NCI-H1092 (cell line): ENCODE measurements at places on chromosomes 2 and 18.

DNA sequence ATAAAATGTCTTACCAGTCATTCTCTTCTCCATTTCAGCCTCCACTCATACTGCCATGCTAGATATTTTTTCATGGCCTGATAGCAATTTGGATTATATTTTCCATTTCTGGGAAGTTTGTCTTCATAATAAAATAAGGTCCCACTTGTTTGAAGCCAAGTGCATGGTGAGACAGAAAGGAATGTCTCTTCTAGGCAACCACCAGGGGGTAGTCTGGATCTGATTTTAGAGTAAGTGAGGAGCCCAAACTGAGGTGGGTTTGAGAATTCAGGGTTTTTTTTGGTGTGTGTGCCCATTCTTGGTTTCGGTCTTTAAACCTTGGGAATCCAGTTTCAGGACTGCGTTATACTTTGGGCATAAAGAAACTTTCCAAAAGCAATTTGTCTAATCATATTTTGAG, 315.5 kb downstream of the RPRM start:
- peak; percentile 8 for DNase-seq

DNA sequence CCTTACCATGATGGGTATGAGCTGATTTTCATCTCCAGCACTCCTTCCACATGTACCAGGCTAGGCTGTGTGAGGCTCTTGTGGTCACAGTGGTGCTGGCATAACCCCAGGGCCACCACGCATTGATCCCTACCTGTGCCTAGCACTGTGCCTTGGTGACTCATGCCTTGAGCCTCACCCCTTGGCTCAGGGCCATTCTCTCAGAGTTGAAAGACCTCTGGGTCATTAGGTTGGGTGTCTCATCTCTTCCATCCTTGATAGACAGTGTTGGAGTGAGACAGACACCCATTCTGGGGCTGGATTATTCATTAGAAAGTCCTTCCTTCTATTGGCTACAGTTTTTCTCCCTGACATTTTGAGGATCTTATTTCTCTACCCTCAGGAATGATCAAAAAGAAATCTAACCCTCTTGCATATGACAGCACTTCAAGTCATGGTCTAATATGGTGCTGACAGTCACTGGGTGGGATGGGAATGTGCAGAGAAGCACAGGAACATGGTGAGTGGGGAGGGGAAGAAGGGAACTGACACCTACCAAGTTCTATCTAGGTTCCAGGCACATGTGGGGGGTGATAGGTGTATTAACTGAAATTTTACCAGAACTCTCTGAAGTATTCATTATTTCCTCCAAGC, 41.3 kb downstream of the DYSF start:
- no peak for DNase-seq

DNA sequence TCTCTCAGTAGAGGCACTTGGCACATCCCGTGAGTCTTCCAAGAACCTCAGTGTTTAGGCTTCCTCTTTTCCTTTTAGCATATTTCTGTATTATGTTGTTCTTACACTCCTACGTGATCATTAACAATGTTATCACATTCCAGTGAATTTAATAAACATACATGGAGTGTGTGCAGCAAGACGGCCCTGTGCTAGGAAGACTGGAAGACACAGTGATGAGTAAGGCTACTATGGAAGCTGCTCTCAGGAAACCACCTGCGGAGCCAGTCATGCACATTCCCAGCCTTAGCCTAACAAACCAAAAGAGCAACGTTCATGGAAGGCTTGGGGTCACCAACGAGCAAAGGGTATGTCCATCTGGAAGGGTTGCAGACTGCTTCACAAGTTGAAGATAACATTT, 103.4 kb downstream of the ETAA1 start:
- DNase-seq: no peak

DNA sequence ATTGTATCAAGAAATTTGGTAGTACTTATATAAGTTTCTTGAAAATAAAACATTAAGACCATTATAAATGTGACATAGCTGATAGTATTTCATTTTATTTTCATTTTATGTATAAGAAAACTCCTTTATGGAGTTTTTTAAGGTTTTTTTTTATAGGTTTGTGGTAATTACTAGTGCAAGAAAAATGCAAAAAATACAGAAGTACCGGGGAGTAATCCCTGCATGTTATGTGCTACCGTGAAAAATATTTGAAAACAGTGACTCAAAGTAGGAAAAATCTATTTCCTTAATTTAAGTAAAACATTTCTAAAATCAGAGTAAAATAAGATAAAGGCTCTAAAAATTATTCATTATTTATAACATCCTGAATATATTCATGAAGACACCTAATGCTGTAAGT, 21.6 kb downstream of the ZSWIM2 start:
- no peak for DNase-seq

DNA sequence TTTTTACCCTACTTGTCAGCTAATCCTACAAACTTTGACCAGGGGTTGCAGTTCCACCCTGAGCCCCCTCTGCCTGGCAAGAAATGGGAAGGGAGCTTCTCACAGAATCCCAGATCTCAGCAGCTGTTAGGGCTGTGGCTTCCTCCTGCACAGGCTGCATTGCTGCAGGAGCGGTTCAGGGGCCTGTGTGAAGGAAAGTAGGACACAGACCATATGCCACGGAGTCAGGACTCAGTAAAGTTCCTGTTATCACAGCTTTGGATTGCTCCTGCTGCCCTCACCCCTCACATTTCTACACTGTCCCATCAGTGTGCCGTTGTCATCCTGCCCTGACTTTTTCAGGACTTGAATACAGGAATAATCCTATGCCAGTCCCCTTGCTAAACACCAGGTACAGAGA, 62.8 kb upstream of the SP3 start:
- DNase-seq: no peak

DNA sequence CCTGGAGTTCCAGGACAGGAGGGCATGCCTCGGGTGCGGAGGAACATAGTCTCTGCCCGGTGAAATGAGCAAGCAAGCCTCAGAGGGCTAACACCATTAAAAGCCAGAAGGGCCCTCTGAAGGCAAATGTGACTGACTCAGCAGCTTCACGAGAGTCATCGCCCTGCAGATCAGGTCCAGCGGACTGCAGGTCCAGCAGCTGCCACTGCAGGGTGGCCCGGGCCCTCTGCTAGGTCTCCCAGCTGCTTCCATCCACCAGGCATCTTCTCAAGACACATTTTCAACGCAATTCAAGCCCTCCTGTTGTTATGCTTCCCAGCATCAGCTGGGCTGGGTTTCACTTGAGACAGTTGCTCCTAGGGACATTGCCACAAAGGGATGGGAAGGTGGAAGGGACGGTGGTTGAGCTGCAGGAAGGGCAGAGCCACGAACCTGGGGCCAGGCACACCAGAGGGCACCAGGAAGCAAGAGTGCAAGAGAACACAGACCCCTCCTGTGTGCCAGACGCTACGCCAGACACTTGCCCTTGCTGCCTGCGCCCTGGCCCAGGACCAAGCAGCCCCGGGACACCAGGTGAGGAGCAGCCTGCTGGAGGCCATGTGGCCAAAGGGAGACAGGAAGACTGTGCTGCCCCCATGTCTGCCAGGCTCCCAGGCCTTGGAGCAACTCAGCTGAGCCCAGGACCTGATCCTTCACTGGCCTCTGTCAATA, 173.0 kb downstream of the HDAC4 start:
- DNase-seq: no peak

- DNase-seq: no peak
Observed at GRCh38 chr2:86557836-86558235, 5.4 kb downstream of the CHMP3 start.

DNA sequence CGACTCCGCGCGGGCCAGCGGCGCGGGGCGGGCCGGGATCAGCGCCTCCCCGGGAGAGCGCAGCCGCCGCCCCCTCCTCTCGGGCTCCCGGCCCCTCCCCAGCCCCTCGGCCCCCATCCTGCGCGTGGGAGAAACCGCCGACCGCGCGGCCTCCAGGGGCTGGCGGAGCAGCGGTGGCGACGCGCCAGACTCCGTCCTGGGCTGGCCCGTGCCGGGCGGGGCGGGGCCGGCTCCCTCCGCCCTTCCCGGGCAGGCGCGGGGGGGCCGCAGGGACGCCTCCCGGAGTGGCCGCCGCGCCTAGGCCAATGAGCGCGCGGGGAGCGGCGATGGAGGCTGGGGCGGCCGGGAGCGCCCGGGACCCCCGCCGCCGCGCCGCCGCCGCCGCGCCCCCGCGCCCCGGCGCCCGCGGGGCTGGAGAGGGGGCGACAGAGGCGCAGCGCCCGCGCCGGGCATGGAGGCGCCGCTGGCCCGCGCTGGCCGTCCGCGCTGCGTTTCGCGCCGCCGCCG, 49.1 kb downstream of the KCNIP3 start:
- no peak for DNase-seq

GRCh38 chr18:59923539-59924196, 23.9 kb downstream of the PMAIP1 start:
- DNase-seq: no peak

DNA sequence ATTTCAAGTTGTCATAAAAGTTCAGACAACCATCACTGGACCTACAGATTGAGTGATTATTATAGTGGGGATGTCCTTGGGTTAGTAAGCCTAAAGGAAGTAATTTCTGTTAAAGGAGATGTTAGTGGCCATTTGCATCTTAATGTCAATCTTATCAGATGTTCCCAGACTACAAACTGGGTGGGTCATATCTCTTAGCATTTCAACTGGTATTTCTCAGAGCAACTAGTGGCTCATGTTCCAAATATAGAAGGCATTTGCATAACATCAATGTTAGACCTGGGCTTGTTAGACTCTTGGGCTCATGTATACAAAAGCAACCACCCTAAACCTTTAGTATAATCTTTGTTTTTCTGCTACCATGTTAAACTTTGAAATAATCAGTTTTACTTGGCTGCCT, 17.9 kb downstream of the PLEKHA3 start:
- no peak for DNase-seq

DNA sequence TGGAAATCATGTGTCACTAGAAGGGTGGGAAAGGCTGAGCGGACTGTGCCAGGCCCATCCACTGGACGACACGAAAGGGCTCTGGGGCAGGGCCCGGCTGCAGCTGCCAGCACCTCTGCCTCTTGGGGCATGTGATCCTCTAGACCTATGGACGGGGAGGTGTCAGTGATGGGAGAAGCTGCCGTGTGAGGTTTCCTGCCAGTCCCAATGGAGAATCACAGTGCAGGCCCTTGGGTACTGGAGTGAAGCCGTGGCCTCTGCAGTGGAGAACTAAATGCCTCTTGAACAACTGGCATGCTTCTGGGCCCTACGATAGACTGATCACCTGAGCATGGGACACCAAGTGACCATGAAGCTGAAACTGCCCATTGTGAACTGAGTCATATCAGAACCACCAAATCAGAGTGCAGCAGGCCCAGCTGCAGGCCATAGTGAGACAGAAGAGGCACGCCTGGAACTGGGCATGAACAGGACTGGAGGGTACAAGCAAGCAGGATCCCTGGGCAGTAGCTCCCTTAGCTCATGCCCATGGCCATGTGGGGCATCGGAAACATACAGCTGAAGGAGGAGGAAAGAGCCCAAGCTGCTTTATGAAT, 18.8 kb upstream of the RHOB start:
- no peak for DNase-seq

- no peak for DNase-seq
Observed at GRCh38 chr18:10350661-10351060, 103.8 kb upstream of the APCDD1 start.

DNA sequence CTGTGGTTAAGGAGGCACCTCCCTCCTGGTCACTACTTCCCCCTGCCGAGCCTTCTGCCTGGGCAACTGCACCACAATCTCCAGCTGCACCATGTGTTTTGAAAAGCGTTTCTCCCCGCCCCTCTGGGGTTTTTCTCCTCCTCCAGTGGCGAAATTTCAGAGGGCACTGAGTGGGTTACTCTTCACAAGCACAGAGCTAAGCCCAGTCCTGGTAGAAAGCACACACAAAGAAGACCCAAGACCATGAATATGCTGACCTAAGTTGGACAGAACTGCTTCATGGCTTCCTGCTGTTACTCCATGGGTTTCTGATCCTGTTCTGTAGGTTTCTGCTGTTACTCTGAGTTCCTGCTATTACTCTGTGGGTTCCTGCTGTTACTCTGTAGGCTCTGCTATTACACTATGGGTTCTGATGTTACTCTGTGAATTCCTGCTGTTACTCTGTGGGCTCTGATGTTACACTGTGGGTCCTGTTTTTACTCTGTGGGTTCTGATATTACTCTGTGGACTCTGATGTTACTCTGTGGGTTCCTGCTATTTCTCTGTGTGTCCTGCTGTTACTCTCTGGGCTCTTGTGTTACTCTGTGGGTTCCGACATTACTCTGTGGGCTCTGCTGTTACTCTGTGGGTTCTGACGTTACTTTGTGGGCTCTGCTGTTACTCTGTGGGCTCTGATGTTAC, 216.6 kb downstream of the RTP5 start:
- no peak for DNase-seq

DNA sequence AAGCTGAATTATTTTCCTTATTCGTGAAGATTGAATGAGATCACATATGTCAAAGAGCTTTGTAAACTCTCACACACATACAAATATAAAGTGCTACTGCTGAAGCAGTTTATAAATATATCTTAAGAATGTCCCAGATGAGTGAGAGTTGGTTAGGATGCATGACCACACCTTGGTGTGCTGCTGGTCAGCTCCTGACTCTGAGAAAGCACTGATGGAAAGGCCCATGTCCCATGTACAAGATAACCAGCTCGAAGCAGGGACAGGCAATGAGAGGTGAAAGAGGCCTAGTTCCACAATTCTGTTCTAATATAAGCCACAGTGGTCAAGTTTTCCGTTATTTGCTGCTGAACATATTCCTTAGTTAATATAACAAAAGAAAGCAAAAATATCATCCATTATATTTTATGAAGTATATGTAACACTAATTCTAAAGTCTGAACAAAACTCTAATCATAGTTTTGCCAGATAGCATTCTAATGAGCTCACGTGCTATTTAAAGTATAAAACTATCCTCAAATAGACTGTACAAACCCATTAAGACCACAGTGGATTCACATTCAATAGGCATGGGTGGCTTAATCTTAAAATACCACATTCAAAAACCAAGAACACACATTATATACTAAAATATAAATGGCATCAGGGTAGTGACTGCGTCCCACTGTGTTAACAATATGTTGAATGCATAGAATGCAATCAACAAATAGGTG, 49.1 kb downstream of the CHMP3 start:
- no peak for DNase-seq

- DNase-seq: no peak
Observed at GRCh38 chr18:79544386-79544963, 135.1 kb upstream of the CTDP1 start.
